Femur (tissue), 1 donor: ENCODE measurements at places on chromosomes 2 and 18.
A peak's percentile ranks its signal among the peaks of the same experiment; 100 is the strongest.

GRCh38 chr2:219436491-219436890 is 1.8 kb downstream of the SPEG start:
- DNase-seq, result no peak

DNA sequence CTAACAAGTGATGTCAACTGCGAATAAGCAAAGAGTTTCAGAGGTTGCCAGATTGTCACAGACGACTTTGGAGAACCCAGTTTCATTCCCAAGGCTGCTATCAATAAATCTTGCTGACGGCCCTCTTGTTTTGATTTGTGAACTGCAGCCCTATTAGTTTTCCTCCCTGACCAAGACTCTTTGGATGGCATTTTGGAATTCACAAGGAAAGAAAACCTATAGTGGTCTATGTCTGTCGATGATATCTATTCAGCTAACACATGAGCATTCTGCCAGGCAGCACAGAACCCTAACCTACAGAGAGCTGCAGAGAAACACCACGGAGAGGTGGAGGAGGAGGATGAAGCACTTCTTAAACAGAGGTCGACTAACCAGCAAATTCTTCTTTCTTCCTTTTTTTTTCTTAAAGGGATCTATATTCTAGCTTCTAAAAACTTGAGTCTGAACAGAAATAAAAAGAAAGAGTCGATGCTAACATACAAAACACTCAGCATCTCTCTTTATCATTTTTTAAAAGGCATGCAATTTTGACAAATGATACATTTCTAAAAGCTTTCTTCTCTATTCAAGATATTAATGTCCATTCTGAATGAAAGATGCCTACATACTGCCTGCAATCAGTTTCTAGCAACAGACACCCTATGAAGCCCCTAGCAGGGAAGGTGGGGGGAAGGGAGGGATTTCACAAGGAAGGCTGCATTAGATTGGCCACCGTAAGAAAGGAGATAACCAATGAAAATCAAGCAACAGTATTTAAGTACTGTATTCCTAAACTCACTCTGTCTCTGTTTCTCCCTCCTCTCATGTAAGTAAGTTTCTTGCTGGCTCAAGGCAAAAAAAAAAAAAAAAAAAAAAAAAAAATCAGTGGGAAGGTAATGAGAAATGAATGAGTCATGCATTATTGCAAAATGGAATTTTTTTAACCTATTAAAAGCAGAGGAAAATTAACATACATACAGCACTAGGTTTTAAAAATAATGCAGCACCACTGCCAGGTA is 83.0 kb upstream of the CHRNA1 start:
- DNase-seq, result peak; percentile 65

DNA sequence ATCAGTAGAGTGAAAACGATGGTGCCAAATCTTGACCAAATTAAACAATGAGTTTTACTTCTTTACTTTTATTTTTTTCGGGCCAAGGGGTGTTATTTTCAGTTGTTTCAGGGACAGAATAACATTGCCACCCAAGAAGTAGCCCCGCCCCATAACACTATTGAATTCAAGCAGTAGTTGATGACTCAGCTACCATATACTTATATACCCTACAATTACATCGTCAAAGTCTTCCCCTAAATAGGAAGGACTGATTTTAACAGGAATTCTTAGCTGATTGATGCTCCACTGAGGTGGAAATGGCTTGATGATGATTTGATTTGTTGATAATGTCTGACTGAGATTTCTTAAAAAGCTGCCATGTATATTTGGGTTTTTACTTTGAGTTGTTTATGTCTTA is 24.7 kb downstream of the LYPD6B start:
- no peak for DNase-seq

- peak; percentile 31 for DNase-seq
These were observed 20.2 kb upstream of the B3GNT2 start for GRCh38 chr2:62175728-62176127.

GRCh38 chr18:72372076-72372475 is 172.1 kb downstream of the CBLN2 start:
- no peak for DNase-seq

GRCh38 chr2:205868773-205869333 is 186.6 kb downstream of the NRP2 start:
- DNase-seq, result no peak

DNA sequence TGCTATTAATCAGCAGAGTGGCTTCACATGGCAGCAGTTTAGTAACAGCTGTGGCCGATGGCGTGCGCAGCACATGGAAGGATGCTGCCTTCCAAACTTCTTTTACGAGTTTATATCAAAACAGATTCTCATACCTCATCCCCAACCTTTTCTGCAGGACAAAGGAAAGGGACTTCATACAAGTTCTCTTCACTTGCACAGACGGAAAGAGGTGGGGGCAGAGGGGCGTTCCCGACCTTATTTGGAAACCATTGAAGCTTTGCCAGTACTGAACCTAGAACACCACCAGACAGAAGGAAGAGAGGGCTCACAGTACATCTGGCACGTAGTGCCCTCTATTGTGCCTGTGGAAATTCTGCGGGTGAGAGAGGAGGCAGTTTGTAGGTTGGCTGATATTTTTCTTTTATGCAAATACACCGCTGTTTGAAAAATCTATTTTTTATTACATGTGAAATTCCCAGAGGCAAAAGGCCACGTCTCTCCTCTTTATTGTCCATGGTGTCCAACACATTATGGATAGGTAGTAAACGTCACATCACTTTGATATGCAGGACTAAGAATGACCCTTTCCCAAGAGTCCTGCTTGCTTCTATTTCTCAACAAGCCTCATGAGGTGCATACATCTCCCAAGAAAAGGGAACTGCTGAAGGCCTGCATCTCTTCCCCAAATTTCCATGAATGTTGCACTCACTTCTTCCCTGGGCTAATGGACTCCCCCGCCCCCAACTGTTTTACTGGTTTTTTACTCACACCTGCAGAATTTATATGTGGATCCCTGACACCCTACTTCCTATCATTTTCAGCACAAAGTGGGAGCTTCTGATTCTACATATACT is 31.3 kb downstream of the COLEC12 start:
- no peak for DNase-seq

DNA sequence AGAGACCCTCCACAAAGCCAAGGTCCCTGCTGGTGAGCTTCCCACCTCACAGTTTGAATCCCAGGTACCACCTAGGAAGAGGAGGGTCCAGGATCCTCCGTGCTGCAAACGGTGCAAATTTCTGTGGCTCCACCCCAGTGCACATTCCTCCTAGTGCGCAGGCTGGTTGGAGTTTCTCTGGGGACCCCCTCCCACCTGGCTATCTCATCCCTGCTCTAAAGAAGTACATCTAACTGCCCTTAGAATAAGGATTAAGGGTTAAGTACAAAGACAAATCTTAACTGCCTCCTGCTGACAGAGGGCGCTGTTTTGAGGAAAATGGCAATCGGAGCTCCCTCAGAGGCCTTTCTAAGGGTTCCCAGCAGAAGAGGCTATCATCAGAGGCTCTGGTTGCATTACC is 109.6 kb upstream of the FSIP2 start:
- DNase-seq, result no peak

DNA sequence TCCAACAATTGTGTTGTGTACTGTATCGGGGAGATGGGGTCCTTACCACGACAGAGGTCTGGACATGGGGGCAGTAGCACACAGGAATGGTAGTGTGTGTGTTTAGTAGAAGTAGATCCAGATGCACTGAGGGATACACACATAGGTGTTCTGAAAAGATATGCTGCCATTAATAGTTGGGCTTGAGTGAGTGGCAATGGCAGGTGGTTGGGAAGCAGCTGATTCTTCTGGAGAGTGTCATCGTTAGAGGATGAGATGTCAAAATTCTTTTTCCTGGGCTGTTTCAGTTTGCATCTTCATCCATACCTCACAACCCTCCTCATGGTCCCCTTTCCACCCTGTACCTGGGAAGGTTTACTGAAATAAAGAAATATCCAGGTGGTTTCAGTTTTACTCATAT is 66.6 kb downstream of the UGGT1 start:
- no peak for DNase-seq

DNA sequence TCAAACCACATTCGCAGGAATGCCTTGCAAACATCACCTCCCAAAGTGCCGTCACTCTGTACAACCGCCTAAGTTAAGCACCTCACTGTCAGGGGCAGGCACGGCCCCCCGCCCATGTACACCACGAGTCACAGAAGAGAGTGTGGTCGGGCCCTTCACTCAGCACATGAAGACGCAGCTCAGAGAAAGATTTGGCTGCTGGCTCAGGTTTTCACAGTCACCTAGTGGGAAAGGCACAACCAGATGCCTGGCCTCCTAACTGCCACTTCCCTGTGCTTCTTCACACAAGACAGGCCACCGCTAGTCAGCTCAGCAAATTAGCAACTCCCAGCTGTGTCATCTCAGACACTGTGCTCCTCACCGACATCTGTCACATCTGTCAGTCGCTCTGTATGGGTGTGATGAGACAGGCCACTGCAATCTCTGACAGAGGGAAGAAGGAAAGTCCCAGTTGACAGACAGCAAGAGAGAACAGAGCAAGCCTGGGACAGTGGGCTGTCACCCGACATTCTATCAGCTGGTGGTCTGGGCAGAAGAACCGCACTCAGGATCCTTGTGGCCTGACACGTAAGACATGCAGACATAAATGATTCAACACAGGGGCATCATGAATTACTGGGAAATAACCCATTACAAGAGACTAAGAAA is 60.8 kb downstream of the CRACDL start:
- no peak for DNase-seq

GRCh38 chr2:120568975-120569268 is 166.7 kb upstream of the GLI2 start:
- no peak for DNase-seq

DNA sequence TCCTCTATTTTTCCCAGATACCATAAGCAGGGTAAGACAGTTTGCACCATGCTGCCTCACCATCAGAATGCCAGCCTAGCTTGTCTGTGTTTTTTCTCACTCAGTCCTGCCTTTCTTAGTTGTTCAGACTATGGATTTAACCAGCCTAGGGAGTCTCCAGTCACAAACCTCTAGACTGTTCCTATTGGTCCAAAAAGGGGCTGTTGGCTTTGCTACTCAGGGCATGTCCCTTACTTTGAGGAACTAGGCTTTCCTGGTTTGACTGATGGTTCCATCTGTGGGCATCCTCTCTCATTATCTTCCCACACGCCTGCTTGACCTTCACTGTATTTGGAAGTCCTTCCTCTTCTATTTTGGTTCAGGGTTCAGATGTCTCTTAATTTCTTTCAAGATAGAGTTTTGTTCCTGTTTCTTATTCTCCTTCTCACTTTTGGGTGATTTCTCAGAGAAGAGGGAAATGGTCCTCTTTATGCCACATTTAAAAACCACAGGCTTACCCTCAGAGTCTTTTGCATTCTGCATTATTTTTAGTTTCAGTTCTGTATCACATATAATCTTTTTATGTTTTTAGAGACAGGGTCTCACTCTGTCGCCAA is 31.3 kb upstream of the TMEM131 start:
- no peak for DNase-seq

- DNase-seq, result no peak
These were observed 349.0 kb upstream of the TNP1 start for GRCh38 chr2:217208867-217209266.

DNA sequence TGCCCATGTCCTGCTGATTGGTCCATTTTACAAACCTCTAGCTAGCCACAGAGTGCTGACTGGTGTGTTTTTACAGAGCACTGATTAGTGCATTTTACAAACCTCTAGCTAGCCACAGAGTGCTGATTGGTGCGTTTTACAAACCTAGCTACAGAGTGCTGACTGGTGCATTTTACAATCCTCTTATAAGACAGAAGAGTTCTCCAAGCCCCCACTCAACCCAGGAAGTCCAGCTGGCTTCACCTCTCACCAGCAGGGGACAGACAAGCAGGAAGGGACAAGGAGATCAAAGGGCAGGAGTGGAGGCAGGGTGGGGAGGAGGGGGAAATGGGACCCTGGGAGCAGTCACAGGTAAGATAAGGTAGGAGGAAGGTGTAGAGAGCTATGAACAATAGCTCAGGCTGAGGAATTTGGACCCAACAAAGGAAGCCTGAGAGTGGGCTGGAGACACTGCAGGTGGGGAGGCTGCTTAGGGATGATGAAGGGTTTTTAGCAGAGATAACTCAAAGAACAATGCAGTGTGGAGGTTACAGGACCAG is 37.1 kb downstream of the SH2D6 start:
- DNase-seq, result no peak

- DNase-seq, result peak; percentile 85
These were observed at the start of gene VWC2L for GRCh38 chr2:214410918-214411554. TSS of gene VWC2L (plus strand) at chr2:214411054. CDS start at chr2:214414194, 3,140 bp downstream.

DNA sequence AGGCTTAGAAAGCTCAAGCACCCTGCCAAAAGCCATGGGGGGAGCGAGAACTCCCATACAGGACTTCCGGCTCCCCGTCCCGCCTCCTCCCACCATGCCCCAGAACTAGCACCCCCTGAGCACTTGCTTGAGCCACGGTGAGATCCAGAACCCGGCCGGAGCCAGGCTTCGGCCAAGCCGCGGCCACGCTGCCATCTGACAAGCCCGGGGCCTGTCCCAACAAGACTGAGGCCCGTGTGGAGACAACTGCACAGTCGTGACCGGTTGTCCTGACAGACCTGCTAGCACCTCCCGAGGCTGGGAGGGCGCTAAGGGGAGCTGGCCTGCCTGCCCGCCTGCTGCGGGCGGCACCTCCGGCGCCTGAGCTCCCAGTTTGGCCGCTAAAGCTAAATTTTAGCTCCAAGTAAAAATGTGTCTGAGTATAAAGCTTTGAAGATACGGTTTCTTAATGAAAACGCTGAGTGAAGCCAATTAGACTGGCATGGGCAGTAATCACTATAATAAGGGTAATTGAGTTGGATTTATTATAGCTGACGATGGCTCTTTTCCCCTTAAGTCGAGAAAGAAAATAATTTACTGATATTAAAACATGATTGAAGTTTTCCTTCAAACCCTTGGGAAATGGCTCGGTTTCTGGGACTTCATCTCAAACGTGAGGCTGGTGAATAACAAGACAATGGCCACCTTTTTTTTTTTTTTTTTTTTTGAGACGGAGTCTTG is 78.3 kb upstream of the ODC1 start:
- no peak for DNase-seq

GRCh38 chr2:232511336-232511890 is 8.8 kb upstream of the PRSS56 start:
- DNase-seq, result no peak

- no peak for DNase-seq
These were observed 351.9 kb upstream of the SMIM21 start for GRCh38 chr18:75779450-75779849.
